Stimulated activated CD4-positive, alpha-beta T cell treated with anti-CD3 and anti-CD28 coated beads, Interleukin-1b, Interleukin-23, amount 100 ng/mL, for 1 hour (primary cell): ENCODE measurements at places on chromosomes 5 and 9.

DNA sequence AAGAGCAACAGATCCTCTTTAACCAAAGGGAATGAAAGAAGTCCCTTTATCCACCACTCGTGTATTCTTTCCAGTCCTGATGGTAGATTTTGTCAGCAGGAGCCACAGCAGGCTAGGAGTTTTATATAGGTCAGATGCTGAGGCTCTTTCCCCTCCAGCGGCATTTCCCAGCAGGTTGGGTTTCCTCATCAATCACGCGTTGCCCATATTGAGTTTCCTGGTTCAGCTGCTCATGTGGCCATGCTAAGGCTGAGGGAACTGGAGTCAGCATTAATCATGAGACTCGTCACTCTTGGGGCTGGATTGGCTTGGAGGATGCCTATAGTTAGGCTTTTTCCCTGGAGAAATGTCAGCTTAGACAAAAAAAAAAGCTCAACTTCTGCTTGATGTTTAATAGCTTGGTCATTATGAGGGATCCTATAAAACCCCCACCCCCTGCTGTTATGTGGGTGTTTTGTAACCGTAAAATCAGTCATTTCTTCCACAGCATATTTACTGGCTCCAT, 193.4 kb upstream of the GAS1 start:
- DNase-seq: no peak

DNA sequence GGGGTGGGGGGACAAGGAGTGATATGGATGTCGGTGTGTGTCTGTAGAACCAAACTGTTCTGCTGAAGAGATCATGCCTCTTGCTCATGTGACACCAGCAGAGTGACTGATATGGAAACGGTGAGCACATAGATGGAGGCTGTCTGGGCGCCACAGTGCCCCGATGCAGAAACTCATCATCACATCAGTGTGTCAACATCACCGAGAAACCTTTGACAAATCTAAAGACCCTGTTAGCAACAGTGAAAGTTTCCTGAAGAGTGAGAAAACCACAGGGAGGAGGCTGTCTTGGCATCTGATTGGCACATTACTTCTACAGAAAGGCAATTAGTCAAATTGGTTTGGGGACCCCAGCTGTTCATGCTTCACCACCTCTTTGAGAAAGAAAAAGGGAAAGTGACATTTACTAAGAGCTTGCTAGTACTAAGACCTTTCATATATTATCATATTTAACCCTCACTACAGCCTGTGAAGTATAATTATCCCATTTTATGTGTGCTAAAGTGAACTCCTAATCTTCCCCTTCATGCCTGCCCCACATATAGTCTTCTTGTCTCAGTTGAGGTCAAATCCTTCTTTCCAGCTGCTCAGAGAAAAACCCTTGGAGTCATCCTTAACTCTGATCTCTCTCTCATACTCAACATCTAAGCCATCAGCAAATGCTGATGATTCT, 25.6 kb downstream of the CSF2 start:
- peak; percentile 32 for DNase-seq

- no peak for DNase-seq
Measured at GRCh38 chr5:35919191-35919590, 19.2 kb downstream of the CAPSL start.

DNA sequence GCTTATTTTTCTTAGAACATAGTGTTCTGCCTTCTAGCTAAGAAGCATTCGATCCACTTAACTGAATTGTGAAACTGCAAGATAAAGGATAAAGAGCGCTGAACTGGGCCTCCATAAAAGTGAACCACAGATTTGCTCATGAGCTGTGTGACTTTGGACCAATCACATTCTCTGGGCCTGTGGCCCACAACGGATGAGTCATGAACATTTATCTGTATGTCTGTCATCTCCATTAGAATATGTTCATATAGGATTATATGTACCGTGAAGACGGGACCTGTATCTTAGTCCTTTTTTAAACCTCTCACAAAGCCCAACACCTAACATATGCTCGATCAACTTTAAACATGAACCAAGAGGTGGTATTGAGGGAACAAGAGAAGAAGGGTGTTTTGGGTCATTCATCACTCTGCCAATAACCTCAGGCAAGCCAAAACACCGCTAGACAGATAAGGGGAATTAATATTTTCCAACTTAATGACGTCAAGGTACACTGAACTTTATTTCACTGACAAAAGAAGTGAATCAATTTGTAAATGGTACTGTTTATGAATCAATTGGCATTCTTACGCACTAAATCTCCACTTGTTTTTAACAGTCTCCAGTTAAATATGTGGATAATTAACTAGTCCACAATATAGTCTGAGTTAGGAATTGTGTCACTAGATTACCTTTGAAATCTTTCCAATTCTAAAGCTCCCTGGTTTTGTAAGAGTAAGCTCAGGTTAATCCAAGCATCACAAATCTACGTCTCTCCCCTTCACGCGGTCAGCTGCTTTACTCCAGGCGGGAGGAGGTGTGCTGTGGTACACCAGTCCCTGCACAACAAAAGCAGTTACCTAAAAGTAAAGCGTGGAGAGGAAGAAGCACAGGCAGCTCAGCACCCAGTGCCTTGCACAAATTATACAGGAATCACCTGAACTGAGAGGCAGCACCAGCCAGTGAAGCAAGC, 1.6 kb downstream of the TMEM245 start:
- no peak for DNase-seq

DNA sequence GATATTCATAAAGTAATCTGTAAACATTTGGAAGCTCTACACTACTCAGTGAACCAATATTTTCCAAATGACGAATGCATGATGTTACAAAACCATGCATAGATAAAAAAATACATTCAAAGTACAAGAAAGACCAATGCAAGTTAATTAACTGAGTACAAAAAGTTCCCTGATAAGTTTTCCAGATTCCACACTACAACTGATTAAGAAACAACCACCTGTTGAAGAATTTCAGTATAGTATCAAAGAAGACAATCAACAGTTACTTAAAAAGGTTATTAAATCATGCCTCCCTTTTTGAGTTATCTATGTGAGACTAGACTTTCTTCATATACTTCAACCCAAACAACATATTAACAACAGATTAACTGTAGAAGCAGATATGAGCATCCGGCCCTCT, 192.4 kb downstream of the ARL15 start:
- no peak for DNase-seq

DNA sequence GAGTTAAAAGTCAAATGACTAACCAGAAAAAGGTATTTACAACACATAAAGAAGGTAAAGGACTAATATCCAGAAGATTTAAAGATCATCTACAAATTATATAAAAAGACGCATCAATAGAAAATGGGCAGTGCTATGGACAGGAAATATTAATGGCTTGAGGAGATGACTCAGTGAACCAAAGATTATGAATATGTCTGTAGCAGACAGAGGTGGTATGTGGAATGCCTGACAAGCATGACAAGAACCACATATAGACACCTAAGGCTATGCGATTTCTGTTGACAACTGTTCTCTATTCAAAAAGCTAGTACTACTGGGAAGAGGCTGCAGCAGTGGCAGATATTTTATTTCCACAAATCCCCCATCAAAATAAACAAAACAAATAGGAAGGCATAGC, 177.0 kb upstream of the SH3GL2 start:
- no peak for DNase-seq

- DNase-seq: no peak
Measured at GRCh38 chr9:124593651-124594058, 86.5 kb upstream of the NR5A1 start.

GRCh38 chr5:127891942-127892341, 188.8 kb downstream of the CCDC192 start:
- no peak for DNase-seq
